NCI-H1092 treated with DMSO at 0.1 percent for 48 hours (cell line): ENCODE measurements at places on chromosomes 11 and 22.

GRCh38 chr11:13290221-13290980 is 12.8 kb downstream of the BMAL1 start:
- no peak for DNase-seq

DNA sequence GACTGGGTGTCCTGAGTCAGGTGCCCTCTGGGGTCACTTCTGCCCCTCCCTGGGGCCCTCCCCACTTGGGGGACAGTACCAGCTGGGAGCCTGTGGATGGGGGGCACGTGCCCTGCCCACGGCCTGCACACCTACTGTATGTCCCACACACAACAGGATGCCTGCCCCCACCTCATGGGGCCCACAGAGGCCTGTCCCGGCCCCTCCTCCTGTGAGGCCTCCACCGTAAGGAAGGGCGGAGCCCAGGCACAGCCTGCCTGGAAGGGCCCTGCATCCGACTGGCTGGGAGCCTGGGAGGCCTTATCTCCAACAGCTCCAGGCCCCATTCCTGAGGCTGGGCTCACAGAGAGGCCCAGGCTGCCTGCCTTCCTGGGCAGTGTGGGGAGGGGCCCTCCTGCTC is 47.8 kb downstream of the BRSK2 start:
- no peak for DNase-seq

GRCh38 chr22:46968359-46968740 is 205.9 kb downstream of the TBC1D22A start:
- DNase-seq: no peak

DNA sequence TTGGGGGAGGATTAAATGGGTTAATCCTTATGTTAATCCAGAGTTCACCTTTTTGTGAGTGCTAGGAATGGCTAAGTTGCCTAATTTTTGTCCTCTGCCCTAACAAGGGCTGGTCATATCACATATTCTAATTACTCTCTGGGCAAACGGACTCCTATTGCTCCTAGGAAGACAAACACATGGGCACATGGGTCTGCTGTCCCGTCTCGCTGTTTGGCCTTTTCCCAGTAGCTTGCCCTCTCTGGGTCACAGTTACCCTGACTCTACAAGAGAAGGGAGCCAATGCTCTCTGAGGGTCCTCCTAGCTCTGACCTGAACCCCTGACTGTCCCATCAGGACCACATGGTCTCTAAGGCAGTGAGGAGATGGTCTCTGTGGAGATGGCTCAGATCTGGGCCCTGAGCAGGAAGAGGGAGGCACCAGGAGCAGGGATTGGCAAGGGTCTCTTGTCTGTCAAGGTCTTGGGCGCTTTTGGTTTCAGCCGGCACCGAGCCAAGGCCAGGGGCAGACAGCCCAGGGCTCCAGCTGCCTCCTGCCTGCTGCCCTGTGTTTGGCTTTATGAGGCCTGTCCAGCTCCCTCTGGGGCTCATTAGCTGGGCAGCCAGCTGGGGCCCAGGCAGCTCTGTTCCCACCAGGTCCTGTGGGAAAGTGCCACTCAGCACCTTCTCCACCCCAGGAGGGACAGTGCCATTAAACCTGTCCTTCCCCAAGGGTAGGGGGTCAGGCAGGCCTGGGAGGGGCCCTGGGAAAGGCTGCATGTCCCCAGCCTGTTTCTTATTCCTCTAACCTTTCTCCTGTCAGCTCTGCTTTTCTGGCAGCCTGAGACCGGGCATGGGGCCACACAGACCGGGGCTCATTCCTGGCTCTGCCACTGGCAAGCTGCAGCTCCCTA is 559.9 kb downstream of the MN1 start:
- peak; percentile 79 for DNase-seq

GRCh38 chr11:64516226-64516625 is 74.8 kb upstream of the SLC22A12 start:
- DNase-seq: no peak

- no peak for DNase-seq
Observed at GRCh38 chr11:133785795-133786340, 59.4 kb downstream of the SPATA19 start.

DNA sequence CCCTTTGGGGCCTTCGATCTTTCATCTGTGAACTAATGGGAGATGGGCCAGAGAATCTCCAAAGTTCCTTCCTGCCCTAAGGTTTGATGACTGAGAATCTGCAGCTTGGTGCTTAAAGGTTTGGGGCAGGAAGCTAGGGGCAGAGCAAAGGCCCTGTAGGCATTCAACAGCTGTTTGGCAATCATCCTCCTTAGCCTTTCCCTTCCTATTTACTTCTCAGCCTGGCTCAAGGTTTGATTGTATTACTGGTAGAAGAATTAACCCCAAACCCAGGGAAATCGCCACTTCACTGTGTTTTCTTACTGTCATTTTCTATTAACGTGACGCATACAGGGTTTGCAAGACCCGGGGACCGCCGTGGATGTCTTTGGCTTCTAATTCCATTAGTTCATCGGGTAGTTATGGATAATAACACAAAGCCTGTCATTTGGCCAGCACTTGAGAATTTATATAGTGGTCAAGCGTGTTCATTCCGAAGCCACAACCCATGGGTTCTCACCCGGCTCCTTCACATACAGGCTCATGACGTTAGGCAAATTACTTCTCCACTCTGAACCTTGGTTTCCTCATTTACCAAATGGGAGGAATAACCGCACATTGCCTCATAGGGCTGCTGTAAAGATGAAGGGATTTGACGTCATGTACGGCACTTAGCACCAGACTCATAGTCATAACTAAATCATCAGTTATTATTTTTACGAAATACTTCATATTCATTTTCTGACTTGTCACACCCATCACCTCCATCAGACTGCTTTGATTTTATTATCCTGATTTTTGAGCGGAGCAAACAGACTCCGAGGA is 158.1 kb downstream of the FBXO7 start:
- DNase-seq: no peak

- DNase-seq: peak; percentile 12
Observed at GRCh38 chr22:42621505-42622002, 6.9 kb upstream of the POLDIP3 start.

GRCh38 chr11:117863383-117863782 is 13.1 kb downstream of the FXYD6 start:
- peak; percentile 13 for DNase-seq

GRCh38 chr11:124346311-124346955 is 26.4 kb upstream of the OR8D2 start:
- DNase-seq: no peak

GRCh38 chr11:65592858-65593517 is 2.6 kb downstream of the KCNK7 start:
- no peak for DNase-seq

- DNase-seq: no peak
Observed at GRCh38 chr11:10588904-10589303, 20.4 kb upstream of the LYVE1 start.

GRCh38 chr22:40383905-40384304 is 13.5 kb downstream of the SGSM3 start:
- DNase-seq: no peak

- DNase-seq: no peak
Observed at GRCh38 chr11:15525582-15525981, 410.9 kb downstream of the INSC start.

- peak; percentile 28 for DNase-seq
Observed at GRCh38 chr11:86800960-86801272, 574 bp downstream of the PRSS23 start.

DNA sequence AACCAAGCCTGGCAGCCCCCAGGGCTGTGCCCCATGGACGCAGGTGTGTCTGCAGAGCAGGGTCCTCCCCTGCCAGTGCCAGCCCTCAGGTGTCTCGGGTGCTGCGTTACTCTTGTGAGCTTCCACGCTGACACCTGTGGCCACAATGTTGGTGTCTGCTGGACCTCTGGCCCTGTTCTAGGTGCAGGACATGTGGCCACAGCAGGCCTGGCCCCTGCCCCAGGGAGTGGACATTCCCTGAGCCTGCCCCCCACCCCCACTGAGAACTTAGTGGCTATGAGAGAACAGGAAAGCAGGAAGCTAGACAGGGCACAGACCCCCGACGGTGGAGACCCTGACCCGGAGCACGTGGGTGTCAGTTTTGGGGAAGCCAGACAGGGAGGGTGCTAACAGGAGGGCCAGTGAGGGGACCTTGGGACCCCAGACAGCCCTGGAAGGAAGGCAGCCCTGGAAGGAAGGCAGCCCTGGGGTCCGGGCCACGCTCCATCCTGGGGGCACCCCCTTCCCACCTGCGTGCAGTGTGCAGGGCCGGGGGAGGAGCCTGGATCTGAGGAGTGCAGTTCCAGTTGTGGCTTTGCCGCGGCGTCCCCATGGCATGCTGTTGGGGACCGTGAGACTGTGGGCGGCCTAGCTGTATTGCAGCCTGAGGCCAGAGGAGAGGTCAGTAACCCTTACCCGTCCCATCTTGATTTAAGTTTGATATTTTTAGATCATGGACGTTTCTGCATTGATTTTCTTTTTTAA is 43.9 kb upstream of the PPARA start:
- no peak for DNase-seq

DNA sequence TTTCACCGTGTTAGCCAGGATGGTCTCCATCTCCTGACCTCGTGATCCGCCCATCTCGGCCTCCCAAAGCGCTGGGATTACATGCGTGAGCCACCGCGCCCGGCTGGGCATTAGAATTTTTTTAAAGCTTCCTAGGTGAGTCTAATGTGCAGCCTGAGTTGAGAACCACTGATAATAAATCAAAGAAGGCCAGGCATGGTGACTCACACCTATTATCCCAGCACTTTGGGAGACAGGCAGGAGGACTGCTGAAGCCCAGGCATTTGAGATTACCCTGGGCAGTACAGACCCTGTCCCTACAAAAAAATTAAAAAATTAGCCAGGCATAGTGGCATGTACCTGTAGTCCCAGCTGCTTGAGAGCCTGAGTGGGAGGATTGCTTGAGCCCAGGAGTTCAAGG is 13.7 kb downstream of the MEI1 start:
- no peak for DNase-seq

DNA sequence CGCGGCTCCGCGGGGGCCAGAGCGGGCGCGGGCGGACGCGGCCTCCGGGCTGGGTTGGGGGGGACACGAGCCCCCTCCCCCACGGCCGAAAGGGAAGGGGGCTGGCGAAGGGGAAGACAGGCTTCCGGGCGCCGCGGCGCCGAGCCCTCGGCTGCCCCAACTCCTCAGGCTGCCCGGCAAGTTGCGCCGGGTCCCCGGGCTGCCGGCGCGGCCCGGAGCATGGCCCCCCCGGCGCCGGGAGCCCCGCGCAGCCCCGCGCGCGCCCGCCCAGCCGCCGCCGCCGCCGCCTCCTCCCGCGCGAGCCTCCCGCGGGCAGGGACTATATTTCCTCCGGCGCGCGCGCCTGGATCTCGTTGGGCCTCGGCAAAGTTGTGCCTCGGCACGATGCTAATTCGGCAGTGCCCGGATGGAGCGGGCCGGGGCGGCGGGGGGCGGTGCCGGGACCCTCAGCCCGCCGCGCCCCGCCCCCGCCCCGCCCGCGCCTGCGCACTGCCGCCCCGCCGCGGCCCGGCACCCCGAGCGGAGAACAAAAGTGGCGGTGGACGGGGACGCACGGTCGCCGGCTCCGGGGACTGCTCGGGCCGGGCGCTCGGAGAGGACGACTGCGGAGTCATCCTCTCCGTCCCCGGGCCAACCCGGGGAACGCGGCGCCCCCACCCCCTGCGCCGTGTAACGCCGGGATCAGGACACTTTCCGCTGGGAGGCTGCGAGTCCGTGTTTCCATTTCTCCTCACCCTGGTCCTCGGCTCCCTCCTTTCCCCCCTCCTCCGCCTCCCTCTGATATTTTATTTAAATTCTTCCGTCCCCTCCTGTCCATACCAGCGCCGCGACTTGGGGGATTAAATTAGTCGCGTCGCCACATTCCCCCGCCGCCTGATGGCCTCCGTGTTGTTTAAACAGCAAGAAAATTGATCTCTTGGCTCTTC is at the start of gene PHF21B:
TSS of gene PHF21B (minus strand) at position 400 of the 926 bp plus-strand sequence. CDS start 456 bp downstream, outside the sequence.
- DNase-seq: no peak

DNA sequence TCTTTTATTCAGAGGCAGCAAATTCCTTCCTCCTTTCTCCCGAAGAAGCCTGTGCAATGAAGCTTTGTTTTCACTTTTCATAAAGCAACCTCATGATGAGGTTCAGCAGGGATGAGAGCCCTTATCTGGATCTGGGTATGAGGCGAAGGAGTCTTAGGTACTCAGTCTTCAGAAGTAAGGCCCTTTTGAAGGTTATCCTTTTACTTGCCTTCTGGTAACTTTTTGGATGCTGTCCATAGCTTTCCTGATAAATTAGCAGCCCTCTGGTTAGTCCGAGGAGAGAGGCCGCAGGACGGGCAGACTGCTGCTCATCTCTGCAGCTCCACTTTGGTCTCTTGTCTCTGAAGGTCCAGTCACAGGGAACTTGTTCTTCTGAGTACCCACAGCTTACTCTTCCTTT is 1.1 kb downstream of the TRIM22 start:
- no peak for DNase-seq

DNA sequence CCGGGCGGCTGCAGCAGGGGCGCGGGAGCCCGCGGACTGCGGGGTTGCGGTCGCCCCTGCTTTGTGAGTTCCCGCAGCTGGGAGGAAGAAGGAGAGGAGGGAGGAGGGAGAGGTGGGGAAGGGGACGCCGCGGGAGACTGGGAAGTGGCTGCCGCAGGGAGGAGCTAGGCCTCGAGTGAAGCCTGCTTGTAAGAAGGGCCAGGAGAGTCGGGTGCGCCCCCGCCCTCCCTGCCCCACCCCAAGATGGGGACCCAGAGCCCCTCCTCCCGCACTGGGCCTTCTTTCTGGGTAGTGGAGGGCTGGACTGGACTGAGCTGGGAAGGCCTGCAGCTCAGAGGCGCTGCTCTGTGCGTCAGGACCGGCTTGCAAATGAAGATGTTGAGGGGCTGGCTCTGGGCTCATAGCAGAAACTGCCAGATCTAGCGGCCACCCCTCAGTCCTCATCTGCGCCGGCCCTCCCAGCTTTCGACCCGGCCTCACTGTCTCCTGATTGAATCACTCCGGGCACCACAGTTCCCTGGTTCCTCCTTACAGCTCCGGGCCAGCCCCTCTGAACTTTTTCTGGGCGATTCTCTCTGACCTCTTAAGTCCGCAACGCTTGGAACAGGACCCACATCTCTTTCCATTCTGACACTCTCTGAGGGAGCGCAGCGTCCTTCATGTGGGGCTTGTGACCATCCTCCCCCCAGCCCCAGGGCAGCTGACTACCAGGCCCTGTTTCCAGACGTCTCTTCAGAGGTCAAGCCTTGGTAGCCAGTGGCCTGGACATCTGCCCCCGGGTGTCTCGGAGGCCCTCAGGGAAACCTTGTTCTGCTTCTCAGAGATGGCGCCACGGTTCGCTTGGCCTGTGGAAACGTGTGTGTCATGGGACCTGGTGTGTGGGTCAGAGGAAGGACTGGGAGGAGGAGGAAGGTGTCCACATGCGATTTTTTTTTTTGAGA is 21.9 kb downstream of the SERPINH1 start:
- DNase-seq: peak; percentile 82
